ENCODE measurements at places on chromosomes 11 and 22. TPM values are rescaled to one million over a fixed set of nuclear protein-coding genes. Genes with fewer than 3 reads are reported as not detected.

DNA sequence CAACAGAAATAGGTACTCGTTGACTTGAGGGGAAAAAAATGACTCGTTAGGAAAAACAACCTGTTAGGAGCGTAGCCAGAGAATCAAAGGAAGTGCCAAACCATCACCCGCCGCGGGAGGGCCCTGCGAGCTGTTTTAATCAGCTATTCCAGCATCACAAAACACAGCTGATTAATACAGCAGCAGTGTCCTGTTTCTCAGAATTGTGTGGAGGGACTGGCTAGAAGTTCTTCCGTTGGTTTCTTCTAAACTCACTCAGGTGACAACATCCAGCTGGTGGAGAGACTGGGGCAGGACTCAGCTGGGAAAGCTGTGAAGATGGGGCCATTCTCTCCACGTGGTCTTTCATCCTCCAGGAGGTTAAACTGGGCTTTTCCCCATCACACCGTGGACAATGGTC, 28.0 kb downstream of the HSPA8 start:
- no peak for DNase-seq

GRCh38 chr22:44248926-44249325, 63.8 kb downstream of the SHISAL1 start:
- no peak for DNase-seq

DNA sequence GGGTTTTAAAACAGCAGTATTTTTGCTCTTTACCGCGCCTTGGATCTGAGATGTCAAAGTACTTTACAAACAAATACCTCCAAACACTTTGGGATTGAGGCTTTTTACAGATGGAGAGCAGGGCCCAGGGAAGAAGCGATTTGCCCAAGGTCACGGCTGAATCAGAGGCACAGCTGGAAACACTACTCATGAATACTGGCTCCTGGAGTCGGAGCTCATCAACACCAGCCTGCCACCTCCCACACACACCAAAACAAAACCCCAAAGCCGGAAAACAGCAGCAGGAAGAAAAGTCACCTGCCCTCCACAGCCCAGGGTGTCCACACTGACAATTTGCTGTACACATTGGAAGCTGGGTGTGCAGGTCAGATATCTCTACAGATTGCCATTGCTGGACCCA, 339.4 kb downstream of the CADM1 start:
- no peak for DNase-seq

DNA sequence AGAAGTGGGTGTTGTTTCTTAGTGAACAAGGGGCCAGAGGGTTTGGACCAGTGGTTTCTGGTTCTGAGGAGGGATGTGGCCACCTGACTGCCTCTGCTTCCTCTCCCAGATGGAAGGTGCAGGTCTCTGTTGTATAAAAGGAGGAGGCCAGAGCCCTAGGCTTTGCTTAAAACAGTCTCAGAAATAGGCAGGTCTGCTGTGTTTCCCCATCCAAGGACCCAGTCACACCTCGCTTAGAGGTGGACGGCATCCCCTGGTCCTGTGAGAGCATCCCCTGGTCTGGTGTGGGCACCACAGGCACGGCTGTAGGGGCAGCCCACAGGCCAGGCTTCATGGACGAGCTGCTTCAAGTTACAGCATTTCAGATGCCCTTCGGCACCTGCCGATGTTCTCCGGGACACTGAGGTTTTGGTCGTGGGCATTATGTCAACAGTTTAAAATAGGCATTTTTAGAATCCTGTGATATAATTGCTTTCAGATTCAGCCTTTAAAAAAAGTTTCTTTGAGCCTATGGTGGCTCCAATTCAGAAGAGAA, 45.7 kb upstream of the SHANK2 start:
- no peak for DNase-seq

DNA sequence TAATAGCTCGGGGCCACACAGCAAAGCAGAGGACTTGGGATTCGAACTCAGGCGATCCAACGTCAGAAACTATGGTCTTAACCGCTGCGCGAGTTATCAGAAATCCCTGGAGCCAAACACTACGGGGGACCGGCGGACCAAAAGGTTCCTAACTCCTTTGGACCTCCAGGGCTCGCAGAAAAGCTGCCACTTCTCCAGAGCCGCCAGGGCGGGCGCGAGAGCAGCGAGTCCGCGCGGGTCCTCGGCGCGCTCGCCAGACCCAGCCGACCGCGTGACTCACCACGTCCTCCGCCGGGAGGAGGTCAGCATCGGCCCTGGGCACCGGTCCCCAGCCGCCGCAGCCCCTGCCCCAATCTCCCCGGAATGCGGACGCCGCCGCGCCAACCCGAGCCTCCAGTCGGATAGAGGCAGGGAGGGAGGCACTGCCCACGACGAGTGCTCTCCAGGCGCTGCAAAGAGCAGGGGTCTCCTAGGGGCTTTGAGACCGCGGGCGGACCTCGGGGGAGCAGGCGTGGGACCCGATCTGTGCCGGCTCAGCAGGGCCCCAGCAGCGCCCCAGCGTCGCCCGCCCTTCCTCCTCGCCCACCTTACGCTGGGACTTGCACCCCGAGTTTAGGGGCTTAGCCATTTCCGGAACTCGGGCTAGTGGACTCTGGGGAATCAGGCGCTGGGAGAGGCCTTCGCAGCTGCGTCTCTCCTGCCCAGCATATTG, 6.2 kb upstream of the ALX4 start:
- no peak for DNase-seq

GRCh38 chr11:99742501-99742900, 721.8 kb downstream of the CNTN5 start:
- no peak for DNase-seq

GRCh38 chr11:65911682-65912568, 6.9 kb downstream of the C11orf68 start:
- DNase-seq = no peak

GRCh38 chr11:126594921-126595367, 239.5 kb downstream of the ST3GAL4 start:
- no peak for DNase-seq

Gene PATE2
- total RNA-seq = not detected

Gene IL18
- 21.4 TPM for total RNA-seq

Gene E2F8
- total RNA-seq = 9.9 TPM
